ENCODE measurements at places on chromosomes 5 and 9. TPM values are rescaled to one million over a fixed set of nuclear protein-coding genes. Genes with fewer than 3 reads are reported as not detected.

Gene TCF7
- total RNA-seq = 7.4 TPM

GRCh38 chr5:151578326-151579025, 12.7 kb downstream of the FAT2 start:
- no peak for DNase-seq

Gene SPINK13
- total RNA-seq = not detected

DNA sequence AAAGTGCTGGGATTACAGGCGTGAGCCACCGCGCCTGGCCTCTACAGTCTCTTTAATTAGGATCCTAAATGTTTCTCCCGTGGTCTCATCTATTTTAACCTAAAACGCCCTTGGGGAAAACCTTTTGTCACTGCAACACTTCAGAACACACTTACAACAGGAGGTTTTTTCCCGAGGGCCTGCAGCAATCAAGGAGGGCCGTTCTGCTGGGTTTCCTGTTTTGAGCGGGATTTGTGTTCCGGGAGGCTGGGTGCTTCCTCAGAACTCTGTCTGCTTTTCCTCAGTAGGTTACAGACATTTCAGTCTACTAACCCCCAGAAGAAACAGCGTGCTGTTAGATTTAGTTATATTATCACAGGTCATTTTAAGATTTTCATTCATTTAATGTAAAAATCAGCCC, 65.4 kb upstream of the IRX4 start:
- no peak for DNase-seq

Gene WHRN
- total RNA-seq = 17.8 TPM

Gene ARL14EPL
- total RNA-seq = not detected

Gene MYOZ3
- 0.61 TPM for total RNA-seq

DNA sequence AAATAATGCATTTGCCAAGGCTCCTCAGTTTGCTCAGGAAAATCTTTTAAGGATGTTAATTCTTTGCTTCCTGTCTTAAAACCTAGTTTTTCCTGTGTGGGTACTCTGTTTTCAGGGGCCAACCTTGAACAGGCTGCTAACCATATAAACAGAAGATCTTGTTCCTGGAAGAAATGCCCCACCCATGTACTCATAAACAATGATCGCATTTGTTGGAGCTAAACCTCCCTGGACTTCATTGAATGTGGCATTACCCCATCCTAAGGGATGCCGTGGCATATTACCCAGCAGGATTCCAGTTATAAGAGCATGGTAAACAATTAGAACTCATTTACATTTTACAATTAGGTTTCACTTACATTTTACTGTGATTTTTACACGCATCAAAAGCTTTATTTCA, 436.0 kb downstream of the ZNF608 start:
- DNase-seq = no peak

Measured in upper lobe of left lung (tissue), 6 donors.